ENCODE measurements at places on chromosomes 16 and 17.

- DNase-seq = no peak
Measured at GRCh38 chr16:74019612-74020011, 277.0 kb upstream of the PSMD7 start.

DNA sequence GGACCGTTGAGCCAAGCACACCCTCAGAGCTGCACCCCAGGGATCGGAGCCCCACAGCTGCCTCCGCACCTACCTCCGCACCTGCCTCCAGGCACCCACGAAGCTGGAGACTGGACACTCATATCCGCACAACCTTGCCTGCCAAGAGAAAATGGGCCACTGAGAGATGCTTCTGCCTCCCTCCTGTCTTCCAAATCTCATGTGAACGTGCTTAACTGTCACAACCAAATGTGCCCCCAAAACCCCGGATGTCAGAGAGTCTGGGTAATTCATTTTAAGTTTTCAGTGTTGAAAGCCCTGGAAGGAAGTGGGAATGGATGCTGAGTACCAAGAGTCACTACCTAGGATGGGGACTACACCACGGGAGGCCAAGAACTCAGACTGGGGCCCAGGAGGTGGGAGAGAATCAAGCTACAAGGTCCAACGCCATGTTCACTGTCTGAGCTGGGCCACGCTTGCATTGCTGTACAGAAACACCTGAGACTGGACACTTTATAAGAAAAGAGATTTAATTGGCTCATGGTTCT lies 49.5 kb upstream of the MEAK7 start:
- DNase-seq = no peak

GRCh38 chr17:28616281-28616680 lies 2.3 kb upstream of the RSKR start:
- DNase-seq = no peak

DNA sequence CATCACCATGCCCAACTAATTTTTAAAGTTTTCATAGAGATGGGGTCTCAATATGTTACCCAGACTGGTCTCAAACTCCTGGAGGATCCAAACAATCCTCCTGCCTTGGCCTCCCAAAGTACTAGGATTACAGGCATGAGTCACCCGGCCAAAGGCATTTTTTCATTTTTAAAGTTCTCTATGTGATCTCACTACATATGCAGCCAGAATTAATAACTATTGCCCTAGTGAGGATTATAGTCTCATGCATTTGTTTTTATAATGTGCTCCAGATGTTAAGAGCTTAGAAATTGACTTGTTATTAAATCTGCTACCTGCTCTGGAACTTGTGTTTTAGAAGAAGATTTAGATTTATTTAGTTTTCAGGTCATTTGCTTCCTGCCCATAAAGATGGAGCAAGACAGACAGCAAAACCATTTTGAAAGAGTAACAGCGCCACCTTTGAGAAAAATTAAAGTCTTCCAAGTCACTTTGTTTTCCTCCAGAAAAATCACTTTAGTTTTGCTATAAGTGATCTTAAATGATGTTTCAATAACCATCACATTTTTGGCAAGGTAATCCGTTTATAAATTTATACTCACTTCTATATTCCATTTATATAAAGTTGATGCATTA lies 79.5 kb downstream of the CA4 start:
- no peak for DNase-seq

DNA sequence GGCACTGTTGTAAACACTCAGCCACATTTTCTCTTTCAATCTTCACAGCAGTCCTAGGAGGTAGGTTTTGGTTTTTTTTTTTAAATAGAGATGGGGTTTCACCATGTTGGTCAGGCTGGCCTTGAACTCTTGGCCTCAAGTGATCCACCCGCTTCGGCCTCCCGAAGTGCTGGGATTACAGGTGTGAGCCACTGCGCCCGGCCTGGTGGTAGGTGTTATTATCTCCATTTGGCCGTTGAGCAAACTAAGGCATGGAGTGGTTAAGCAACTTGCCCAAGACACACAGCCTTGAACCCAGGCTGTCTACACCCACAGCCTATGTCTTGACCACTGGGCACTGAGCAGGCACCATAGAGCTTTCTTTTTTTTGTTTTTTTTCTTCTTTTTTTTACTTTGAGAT lies 8.6 kb downstream of the SGCA start:
- DNase-seq = no peak

GRCh38 chr16:55571-56136 lies 2.0 kb downstream of the SNRNP25 start:
- no peak for DNase-seq

DNA sequence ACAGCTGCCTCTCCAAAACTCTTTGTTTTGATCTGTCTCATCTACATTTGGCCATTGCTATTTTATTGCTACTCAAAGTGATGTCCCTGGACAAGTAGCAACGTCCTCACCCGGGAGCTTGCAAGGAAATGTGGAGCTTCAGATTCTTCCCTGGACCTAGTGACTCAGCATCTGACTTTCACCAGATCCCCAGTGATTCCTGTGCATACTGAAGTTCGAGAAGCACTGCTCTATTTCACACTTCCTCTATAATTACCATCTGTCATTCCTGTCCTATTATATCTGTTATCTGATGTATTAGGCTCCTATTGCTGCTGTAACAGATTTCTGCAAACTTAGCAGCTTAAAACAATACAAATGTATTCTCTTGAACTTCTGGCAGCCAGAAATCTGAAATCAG lies 28.5 kb upstream of the VAT1L start:
- no peak for DNase-seq

- DNase-seq = no peak
Measured at GRCh38 chr16:2149630-2150417, 1.4 kb downstream of the RAB26 start.

DNA sequence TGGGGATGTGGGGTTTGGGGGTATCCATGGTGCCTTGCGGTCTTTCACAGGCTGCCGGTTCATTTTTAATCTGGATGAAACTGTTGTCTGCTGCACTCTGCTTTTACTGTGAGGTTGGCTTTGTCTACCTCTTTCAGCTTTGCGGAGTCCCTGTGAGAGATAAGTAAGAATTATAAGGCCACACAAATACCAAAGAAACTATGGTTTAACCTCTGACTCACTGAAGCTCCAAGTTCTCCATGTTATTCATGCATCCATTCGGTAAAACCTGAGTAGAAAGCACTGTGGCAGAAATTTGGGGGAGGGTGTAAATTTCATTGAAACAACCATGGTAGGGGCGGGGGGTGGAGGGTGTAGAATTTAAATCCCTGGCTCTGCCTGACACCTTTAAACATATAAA lies 30.5 kb downstream of the KIAA0753 start:
- DNase-seq = no peak

DNA sequence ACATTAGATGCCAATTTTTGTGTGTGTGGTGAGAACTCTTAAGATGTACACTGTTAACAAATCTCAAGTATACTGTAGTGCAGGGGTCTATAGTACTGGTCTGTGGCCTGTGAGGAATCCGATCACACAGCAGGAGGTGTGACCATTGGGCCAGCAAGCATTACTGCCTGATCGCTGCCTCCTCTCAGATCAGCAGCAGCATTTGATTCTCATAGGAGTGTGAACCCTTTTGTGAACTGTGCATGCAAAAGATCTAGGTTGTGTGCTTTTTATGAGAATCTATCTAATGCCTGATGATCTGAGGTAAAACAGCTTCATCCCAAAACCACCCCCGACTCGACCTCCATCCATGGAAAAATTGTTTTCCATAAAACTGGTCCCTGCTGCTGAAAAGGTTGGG lies 12.6 kb downstream of the ZNF267 start:
- DNase-seq = no peak

DNA sequence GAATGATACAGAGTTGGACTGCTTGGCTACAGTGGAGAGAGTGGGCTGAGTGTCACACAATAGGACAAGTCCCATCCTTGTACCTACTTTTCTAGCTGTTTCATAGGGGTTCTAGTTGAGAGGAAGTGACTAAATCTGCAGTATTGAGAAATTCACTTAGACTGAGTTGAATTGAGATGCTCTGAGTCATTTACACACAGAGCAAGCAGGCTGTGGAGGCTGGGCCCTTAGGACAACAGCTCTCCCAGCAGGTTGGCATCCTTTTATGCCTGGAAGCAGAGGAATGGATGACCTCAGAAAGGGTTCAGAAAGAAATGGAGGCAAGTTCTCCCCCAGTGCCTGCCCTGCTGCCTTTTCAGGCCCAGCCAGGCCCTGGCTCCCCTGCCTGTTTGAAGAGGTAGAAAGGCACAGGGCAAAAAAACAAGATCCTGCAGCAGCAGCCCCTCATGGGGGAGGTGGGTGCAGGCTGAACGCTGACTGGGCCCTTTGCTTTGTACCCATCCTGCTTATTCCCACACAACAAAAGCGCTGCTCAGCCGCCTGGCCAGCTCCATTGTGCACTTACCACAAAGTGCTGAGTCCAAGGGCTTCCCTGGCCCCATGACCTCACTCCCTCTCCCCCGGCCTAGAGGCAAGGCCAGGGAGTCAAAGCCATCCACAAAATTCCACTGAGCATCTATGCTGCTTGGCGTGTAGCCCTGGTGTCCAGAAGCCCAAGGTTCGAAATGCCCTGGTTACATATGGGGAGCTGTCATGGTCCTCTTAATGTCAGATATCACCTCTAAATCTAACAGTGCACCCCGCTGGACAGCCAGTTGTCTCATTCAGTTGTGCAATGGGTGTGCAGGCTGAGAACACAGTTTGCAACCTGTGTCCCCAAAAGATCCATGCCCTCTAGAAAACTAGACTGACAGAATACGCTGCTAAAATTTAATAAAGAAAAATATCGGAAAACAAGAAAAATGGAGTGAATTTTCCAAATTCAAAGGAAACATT lies 5.4 kb upstream of the CRYBA1 start:
- no peak for DNase-seq

GRCh38 chr17:66717641-66718058 lies 117.3 kb upstream of the CACNG5 start:
- no peak for DNase-seq

DNA sequence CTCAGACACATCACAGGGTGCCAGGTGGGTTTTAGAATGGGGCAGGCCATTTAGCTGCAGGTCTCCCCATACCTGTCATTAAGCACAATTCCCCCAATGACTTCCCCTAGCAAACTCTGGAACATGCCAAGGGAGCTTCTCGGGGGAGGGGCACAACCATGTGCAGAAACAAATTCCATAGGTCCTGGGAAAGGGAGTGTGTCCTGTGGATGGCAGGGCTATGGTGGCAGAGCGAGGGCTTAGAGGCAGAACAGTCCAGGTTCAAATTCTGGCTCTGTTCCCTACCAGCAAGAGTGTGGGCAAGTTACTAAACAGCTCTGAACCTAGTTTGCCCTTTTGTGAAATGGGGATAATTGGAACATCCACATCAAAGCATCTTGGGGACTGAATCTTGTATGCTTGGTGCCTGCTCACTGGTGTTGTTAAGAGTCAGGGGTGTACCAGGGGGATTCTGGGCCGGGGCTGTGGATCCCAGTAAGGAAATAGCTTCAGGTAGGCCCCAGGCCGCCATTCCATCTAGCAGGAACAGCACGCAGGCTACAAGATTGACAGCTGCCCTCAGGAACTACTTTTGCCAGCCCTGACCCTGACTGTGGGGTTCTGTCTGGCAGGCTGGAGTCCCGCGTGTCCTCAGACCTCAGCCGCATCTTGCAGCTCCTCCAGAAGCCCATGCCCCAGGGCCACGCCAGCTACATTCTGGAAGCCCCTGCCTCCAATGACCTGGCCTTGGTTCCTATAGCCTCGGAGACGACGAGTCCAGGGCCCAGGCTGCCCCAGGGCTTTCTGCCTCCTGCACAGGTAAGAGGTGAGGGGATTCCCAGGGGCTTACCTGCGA lies 5.6 kb upstream of the DCAF7 start:
- DNase-seq = no peak

DNA sequence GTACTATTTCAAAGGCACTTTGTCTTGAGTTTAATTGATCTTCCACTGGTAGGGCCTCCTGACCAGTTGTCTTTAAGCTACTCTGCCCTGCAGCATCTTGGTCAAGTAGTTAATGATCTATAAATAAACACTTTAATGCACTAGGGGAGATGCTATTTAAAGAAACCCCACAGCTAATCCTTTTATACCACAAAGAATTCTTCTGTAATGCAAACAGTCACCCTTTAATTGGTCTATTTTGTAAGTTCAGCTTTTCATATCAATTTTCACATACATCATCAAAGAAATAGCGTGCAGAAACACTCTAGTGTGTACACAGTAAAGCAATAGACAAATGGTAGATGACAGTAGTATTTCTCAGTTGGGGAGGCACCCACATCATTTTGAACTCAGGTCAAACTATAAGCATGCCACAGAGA lies 70.3 kb downstream of the PMP22 start:
- DNase-seq = no peak

DNA sequence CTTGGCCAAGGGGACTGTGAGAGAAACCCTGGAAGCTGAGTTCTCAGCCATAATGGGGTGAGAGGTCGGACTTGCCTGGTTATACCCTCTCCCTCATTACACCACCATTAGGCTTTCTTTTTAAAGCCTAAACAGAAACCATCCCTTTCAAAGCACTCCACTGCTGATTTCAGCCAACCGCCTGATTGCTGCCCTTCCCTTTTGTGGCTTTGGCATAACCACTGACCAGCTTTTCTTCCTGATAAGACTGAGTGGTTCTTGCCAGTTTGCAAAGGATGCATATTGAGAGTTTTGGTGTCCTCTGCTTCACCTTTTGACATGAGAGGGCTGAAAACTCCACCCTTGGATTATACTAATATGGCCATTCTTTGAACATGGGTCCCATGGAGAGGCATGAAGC lies 308.2 kb upstream of the GOT2 start:
- DNase-seq = no peak

- DNase-seq = no peak
Measured at GRCh38 chr16:8869212-8869987, 594 bp upstream of the CARHSP1 start.

DNA sequence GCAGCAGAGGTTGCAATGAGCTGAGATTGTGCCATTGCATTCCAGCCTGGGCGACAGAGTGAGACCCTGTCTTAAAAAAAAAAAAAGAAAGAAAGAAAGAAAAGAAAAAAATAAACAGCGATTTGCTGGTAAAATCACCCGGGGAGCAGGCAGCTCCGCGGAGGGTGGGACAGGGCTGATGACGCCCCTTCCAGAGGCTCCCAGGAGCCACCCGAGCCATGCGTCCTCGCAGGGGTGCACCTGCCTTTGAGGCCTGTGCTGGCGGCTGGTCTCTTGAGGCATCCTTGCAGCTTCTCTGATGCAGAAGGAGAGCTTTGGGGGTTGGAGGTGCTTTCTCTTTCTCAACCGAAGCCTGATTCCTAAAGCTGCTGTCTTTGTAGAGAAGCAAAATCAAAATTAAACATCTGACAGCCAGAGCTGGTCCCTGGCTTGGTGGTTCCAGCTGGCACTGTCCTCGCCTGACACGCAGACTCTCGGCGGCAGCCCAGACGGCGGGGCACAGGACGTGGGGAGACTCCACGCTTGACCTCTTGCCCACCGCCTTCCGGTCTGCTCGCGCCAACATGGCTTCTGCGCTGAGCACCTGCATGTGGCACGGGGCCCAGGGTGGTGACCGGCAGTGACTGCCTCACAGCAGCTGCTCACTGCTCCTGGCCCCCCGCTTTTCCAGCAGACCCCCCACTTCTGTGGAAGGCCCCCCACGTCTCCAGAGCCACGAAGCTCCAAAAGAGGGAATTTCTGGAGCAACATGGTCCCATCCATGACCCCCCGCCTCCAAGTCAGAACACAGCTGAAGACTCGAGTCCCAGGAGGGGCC lies 6.6 kb downstream of the UTS2R start:
- no peak for DNase-seq

- DNase-seq = no peak
Measured at GRCh38 chr17:70405492-70406220, 236.3 kb downstream of the KCNJ2 start.
